ENCODE measurements at places on chromosomes 16 and 17. TPM values are rescaled to one million over a fixed set of nuclear protein-coding genes. Genes with fewer than 3 reads are reported as not detected.

TBC1D3I gene
- not detected for total RNA-seq

KCNH6 gene
- total RNA-seq = not detected

CYGB gene
- 25.4 TPM for total RNA-seq

SYCE1L gene
- total RNA-seq = 5.8 TPM

BCO1 gene
- 0.17 TPM for total RNA-seq

HOXB8 gene
- not detected for total RNA-seq

PLXDC1 gene
- 9.9 TPM for total RNA-seq

MFAP4 gene
- total RNA-seq = 280 TPM

DNA sequence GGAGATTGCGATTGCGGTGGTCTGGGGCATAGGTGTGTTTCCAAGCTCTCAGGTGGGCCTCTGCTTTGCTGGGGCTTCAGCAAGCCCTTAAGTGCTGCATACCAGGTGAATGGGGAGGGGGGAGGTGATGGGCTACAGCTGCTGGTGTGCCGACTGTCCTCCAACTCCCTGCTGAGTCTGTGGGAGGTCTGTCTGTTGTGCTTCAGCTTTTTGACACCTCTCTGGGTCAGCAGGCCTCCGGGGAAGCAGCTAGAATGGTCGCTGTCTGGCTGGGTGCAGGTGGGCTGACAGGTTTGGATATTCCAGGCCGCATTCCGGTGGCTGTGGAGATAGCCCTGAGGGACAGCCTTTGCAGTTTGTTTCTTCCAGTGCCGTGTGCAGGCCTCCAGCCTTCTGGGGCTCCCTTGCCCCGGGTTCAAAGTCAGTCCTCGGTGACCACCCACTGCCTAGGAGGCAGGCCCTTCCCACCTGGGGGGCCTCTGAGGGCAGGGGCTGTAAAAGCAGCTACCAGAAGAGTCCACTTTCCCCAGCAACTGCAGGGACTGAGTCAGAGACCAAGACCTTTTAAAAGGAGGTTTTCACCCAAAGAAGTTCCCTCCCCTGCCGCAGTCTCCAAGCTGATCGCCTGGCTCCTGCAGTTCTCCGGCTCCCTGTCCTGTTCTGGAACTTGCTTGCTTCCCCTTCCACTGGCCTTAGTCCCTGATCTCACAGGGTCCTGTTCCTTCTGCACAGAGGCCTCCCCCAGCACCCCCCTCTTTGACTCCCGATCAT is 2.0 kb upstream of the TTYH2 start:
- H3K4me1 ChIP-seq = peaks cover 36% of the 10 kb centered on the region
- no peak overlapping the region for H3K27ac ChIP-seq
- H3K36me3 ChIP-seq = no peaks in the 10 kb centered on the region
- peak overlapping the region; percentile 61 for H3K4me3 ChIP-seq

DNA sequence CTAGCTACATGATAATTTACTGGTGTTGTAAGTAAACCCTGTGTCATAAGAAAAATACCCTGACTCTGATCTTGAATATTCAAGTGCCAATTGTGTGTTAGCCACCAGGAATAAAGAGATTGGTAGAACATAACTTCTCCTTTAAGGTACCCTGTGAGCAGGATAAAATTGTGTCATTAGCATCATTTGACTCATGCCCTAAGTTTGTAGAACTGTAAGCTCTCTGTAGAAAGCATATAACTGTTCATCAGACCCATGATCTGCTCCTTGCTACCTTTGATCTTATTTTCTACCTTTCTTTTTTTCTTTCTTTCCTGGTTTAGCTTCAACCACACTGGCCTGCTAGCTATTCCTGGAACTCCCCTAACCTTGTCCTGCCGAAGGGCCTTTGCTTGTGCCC is 35.8 kb downstream of the PTRH2 start:
- H3K4me1 ChIP-seq = peaks cover 19% of the 10 kb centered on the region
- H3K27me3 ChIP-seq = no peaks in the 10 kb centered on the region
- no peak overlapping the region for H3K4me3 ChIP-seq
- no peak for DNase-seq

DNA sequence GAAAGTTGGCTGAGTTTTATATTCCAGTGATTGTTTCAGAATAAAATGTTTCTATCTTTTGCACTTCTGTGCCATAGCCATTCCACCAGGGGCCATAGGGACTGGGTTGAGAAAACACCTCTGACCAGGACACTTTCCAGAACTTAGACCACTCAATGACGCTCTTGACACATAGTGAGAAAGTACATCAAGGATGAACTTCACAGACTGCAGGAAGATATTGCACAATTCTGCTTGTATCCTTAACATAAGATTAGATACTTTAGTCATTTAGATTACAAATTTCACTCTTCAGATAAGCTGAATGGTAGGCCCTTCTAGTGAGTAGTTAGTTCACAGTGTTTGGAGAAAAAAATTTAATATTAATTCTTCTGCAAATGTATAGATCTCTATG is 13.0 kb upstream of the MPHOSPH6 start:
- DNase-seq = no peak
- no peaks in the 10 kb centered on the region for H3K36me3 ChIP-seq
- H3K27me3 ChIP-seq = no peaks in the 10 kb centered on the region
- H3K4me3 ChIP-seq = no peak overlapping the region
- H3K4me1 ChIP-seq = peaks cover 10% of the 10 kb centered on the region
- no peak overlapping the region for H3K27ac ChIP-seq

GRCh38 chr16:119835-120491 is 18.5 kb downstream of the NPRL3 start:
- H3K4me3 ChIP-seq = no peak overlapping the region
- H3K27ac ChIP-seq = no peak overlapping the region
- no peaks in the 10 kb centered on the region for H3K27me3 ChIP-seq
- peaks cover 2% of the 10 kb centered on the region for H3K36me3 ChIP-seq
- DNase-seq = no peak

DNA sequence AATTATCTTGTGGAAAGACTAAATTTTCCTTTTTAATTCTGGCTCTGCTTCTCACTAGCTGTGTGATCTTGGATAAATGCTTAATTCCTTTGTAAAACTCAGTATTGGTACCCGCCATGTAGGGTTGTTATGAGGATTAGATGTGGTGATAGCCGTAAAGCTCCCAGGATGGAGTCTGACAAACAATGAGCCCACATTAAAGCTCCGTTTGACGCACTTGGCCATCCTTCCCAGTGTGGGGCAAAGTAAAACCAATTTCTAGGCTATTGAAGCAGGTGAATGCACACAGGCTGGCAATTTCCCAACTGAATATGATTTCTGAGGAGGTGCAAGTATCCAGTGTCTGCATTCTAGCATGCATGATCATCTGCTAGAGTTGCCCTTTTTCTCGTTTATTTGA is 123.6 kb downstream of the MRTFB start:
- no peaks in the 10 kb centered on the region for H3K27me3 ChIP-seq
- no peak overlapping the region for H3K4me3 ChIP-seq
- peaks cover 9% of the 10 kb centered on the region for H3K4me1 ChIP-seq
- H3K36me3 ChIP-seq = no peaks in the 10 kb centered on the region
- no peak overlapping the region for H3K27ac ChIP-seq

DNA sequence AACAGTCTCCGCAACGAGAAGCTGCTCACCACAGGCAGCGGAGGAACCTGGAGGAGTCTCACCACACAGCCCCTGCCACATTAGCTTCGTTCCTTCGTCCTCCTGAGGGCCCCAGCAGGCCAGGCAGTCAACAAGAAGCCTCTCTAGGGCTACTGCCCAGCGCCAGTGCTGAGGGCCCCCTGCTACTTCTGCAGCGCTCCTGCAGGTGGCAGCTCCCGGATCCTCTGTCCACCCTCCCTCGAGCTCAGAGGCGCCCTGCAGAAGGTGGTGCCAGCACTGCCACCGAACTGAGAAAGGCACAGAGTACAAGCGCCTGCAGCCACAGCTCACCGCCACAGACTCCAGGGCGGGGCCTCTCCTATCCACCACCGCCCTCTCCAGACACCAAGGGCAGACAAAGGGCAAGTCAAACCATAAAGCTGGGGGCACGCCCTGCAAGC is 27.3 kb downstream of the KDM8 start:
- no peak overlapping the region for H3K27ac ChIP-seq
- H3K4me3 ChIP-seq = no peak overlapping the region
- no peak for DNase-seq
- peaks cover 26% of the 10 kb centered on the region for H3K4me1 ChIP-seq

- no peaks in the 10 kb centered on the region for H3K36me3 ChIP-seq
- DNase-seq = no peak
- H3K27me3 ChIP-seq = no peaks in the 10 kb centered on the region
- no peak overlapping the region for H3K4me3 ChIP-seq
- H3K27ac ChIP-seq = no peak overlapping the region
Observed at GRCh38 chr16:13005721-13006247, 104.4 kb downstream of the SHISA9 start.

- no peaks in the 10 kb centered on the region for H3K4me1 ChIP-seq
- no peaks in the 10 kb centered on the region for H3K27me3 ChIP-seq
- H3K27ac ChIP-seq = no peak overlapping the region
- H3K36me3 ChIP-seq = no peaks in the 10 kb centered on the region
- DNase-seq = no peak
- no peak overlapping the region for H3K4me3 ChIP-seq
Observed at GRCh38 chr17:57819285-57819684, 30.6 kb downstream of the MRPS23 start.

DNA sequence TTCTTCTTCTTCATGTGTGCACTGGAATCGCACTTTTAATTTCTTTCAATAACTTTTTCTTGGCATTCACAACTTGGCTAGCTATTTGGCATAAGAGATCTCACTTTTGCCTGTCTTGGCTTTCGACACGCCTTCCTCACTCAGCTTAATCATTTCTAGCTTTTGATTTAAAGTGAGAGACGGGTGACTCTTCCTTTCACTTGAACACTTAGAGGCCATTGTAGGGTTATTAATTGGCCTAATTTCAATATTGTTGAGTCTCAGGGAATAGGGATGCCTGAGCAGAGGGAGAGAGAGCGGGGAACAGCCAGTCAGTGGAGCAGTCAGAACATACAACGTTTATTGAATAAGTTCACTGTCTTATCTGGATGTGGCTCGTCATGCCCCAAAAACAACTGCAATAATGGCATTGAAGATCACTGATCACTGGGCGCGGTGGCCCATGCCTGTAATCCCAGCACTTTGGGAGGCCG is 200.3 kb downstream of the SEC14L1 start:
- no peaks in the 10 kb centered on the region for H3K36me3 ChIP-seq
- DNase-seq = peak; percentile 14
- H3K4me1 ChIP-seq = peaks cover 21% of the 10 kb centered on the region

- H3K27me3 ChIP-seq = no peaks in the 10 kb centered on the region
- H3K4me3 ChIP-seq = no peak overlapping the region
- H3K27ac ChIP-seq = no peak overlapping the region
- H3K36me3 ChIP-seq = peaks cover 7% of the 10 kb centered on the region
Observed at GRCh38 chr17:64492481-64493109, 4.3 kb downstream of the POLG2 start.

DNA sequence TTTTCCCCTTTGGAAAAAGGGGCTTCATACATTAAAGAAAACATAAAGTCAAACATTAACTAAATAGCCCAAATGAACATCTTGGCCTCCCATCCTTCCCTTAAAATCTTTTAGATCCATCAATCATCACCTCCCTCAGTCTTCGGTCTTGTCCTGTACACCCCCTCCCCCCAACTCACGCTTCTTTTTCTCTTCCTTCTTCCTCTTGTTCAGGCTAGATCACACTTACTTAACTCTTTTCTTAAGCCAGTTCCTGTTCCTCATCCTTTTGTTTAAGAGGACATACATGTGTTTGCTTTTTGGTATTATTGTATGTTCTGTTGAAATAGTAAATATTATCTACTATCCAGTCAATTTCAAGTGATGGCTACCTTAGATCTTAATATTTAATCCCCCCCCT is 5.5 kb downstream of the MFSD6L start:
- no peak for DNase-seq
- H3K36me3 ChIP-seq = no peaks in the 10 kb centered on the region
- H3K27ac ChIP-seq = no peak overlapping the region
- H3K4me1 ChIP-seq = no peaks in the 10 kb centered on the region

GRCh38 chr16:54930005-54930868 is at the start of gene IRX5:
IRX5 (plus strand) TSS chr16:54930865; CDS start chr16:54931199, 334 bp downstream.
- no peaks in the 10 kb centered on the region for H3K27me3 ChIP-seq
- H3K4me1 ChIP-seq = peaks cover 24% of the 10 kb centered on the region
- peak within 1 kb of the TSS; percentile 74 for H3K4me3 ChIP-seq
- DNase-seq = peak; percentile 94
- peak within 1 kb of the TSS; percentile 89 for H3K27ac ChIP-seq
- no peaks in the 10 kb centered on the region for H3K36me3 ChIP-seq

DNA sequence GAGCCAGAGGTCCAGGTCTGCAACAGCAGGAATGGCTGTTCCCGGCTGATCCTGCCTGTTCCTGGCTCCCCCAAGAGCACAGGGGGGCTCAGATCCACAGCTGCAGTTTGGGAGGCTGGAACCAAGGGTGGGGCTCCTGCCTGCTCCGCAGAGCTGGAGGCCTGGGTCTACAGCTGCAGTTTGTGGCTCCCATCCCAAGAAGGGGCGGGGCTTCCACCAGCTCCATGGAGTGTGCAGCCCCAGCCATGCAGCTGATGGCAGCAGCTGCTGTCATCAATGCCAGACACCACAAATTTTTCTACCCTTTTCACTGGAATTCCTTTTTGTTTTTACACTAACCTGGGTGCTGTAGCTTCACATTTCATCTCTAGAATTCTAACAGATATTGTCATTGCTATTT is 135.4 kb upstream of the KIF2B start:
- no peak overlapping the region for H3K27ac ChIP-seq
- H3K4me3 ChIP-seq = no peak overlapping the region
- no peaks in the 10 kb centered on the region for H3K27me3 ChIP-seq
- no peaks in the 10 kb centered on the region for H3K36me3 ChIP-seq

DNA sequence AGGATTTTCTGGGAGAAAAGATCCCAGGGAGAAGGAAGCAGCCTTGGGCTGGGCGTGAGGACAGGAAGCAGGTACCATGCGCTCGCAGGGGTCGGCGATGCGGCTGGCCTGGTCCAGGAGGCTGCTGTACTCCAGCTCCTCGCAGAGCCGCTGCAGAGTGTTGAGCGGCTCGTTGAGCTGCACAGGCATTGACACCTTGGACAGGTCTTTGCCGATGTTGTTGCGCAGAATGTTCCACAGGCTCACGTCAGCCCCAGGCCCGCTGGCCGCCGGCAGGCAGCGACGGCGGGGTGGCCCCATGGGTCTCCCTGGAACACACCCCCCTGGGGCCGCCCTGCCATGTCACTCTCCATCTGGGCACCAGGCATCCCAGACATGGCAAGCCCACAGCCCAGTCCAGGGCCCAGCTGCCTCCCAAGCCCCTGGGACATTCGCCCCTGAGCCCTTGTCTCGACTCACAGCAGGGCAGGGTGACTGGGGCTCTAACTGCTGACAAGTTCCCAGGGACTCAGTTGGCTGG is 8.0 kb downstream of the OSBPL7 start:
- H3K4me1 ChIP-seq = no peaks in the 10 kb centered on the region
- H3K4me3 ChIP-seq = no peak overlapping the region
- H3K27ac ChIP-seq = no peak overlapping the region
- H3K27me3 ChIP-seq = no peaks in the 10 kb centered on the region

Measured in upper lobe of left lung (tissue), 6 donors.